ENCODE measurements at places on chromosomes 5 and 9.
A peak's percentile ranks its signal among the peaks of the same experiment; 100 is the strongest.

GRCh38 chr5:36701085-36701698 lies 94.8 kb downstream of the SLC1A3 start:
- no peak for DNase-seq

DNA sequence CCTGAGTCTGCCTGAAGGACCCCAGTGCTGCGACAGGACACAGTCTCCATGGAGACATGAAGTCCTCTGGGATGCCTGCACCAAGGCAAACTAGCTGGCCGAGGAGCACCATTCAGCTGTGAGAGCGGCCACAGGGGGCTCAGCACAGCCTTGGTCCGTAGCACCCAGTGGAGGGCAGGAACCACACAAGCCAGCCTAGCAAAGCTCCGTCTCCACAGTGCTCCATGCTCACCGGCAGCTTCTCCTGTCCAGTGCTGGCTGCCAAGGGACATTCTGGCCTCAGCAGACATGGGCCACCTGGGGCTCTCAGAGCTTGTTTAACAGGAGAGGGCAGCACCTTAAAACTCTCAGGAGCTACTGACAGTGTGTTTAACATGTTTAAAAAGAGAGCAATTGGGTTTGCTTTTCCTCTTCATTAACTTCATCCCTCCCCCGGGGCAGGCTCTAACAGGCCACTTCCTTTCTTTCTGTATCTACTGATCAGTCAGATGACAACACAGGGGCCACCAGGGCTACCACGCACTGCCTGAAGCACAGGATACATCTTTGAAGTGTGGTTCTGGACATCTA lies 57.0 kb downstream of the SECISBP2 start:
- DNase-seq, result peak; percentile 18

GRCh38 chr5:123425431-123425830 lies 2.2 kb upstream of the CEP120 start:
- DNase-seq, result no peak

- DNase-seq, result no peak
Observed at GRCh38 chr9:135156525-135157510, 69.3 kb downstream of the OLFM1 start.

DNA sequence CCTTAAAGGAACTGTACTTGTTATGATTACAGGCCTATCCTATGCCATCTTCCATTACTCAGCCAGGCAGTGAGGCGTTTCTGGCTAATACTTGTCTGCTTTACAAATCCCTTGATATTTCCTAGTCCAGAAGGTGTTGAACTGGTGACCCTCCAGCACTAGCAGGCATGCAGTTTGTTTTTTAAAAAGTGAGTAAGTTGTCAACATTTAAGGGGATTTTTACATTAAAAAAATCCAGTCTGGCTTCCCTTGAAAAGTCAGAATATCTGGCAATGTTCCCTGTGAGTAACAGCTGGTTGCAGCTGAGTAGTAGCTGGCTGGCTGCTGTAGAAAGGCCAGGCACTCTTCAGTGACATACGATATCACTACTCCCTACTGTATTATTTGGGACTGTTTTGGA lies 21.8 kb downstream of the GRIN3A start:
- no peak for DNase-seq
